Left ventricle myocardium inferior (tissue), 1 donor: ENCODE measurements at places on chromosomes 7 and 10. TPM values are rescaled to one million over a fixed set of nuclear protein-coding genes. Genes with fewer than 3 reads are reported as not detected.
A peak's percentile ranks its signal among the peaks of the same experiment; 100 is the strongest.

ZDHHC6 gene
- 21.2 TPM for total RNA-seq

DNA sequence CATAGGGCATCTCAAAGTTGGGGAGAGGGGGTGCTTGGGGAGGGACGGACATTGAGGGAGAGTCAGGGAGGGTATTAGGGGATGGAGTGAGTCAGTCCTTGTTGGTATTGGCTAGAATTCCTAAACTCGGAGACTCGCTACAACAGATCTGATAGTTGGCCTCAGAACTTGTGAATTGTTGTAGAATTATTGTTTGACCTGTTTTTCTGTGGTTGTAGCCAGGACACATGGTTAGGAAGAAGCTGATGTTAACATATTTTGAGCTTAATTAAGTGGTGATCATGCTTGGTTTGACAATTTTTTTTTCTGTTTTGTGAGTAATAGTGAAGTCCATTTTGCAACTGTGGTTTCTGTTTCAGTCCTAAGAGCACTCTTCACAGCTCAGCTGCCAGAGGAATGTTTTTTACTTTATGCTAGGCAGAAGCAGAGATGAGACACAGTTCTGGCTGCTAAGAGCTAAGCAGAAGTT, 1190.3 kb upstream of the C7orf33 start:
- no peak for DNase-seq
- H3K36me3 ChIP-seq, result no peaks in the 10 kb centered on the region
- H3K4me1 ChIP-seq, result no peaks in the 10 kb centered on the region
- H3K4me3 ChIP-seq, result peak overlapping the region; percentile 17

- peaks cover 100% of the 10 kb centered on the region for H3K4me1 ChIP-seq
- no peaks in the 10 kb centered on the region for H3K27me3 ChIP-seq
- peak; percentile 72 for DNase-seq
- H3K4me3 ChIP-seq, result peak overlapping the region; percentile 34
- peak overlapping the region; percentile 93 for H3K27ac ChIP-seq
Measured at GRCh38 chr10:69335063-69335587, 56.8 kb downstream of the HK1 start.

SEC24C gene
- 42.2 TPM for total RNA-seq

GRCh38 chr7:31553661-31554081, 39.8 kb downstream of the ITPRID1 start:
- H3K27me3 ChIP-seq, result peaks cover 8% of the 10 kb centered on the region
- H3K4me3 ChIP-seq, result no peak overlapping the region
- H3K27ac ChIP-seq, result no peak overlapping the region
- DNase-seq, result no peak
- H3K4me1 ChIP-seq, result no peaks in the 10 kb centered on the region
- H3K36me3 ChIP-seq, result no peaks in the 10 kb centered on the region

DNA sequence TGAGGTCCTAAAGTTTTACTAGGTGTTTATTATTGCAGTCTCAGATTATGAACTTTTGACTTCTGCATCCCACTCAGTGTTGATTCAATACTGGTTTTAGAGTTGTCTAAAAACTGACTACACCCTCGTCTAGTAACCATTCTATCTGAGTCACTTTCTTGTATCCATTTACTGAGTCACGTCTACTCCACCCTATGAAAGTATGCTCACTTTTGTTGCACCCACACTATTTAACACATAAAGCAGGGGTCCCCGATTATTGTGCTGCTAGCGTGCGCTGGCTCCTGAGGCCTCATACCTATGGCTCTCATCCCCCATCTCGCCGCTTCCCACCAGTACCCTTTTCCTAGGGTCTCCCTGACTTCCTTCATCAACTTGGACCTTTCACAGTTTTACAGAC, 2.0 kb downstream of the SAMD9 start:
- no peak overlapping the region for H3K4me3 ChIP-seq
- H3K27ac ChIP-seq, result no peak overlapping the region
- DNase-seq, result no peak
- H3K36me3 ChIP-seq, result peaks cover 44% of the 10 kb centered on the region
- H3K27me3 ChIP-seq, result no peaks in the 10 kb centered on the region

A1CF gene
- total RNA-seq, result not detected
